ENCODE measurements at places on chromosomes 16 and 17.

- no peak for DNase-seq
Measured at GRCh38 chr16:67088551-67088950, 21.2 kb upstream of the PHAF1 start.

- no peak for DNase-seq
Measured at GRCh38 chr17:75774471-75774990, 9.5 kb upstream of the GALK1 start.

DNA sequence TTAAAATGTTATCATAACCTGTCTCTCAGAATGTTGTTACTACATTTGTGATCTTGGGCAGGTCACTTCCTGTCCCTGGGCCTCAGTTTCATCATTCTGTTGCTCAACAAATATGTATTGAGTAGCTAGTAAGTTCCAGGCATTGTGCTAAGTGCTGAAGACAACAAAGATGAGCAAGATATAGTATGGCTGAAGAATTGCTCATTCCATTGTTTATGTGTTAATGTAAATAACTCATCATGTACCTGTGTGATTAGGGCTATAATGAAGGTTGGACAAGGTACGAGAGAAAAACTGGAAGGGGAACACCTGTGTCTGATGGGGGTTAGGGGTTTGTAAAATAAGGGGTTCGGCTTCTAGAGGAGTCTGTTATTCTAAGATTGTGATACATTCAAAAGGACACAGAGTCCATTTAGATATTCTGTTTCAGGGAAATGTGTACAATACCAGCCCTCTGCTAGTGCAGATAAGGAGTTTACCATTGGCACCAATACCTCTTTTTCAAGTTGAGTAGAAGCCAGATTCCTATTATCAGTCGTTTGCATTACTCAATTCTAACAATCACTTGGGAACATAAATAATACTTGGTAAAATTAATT, 20.0 kb downstream of the TUBG1 start:
- DNase-seq: no peak

DNA sequence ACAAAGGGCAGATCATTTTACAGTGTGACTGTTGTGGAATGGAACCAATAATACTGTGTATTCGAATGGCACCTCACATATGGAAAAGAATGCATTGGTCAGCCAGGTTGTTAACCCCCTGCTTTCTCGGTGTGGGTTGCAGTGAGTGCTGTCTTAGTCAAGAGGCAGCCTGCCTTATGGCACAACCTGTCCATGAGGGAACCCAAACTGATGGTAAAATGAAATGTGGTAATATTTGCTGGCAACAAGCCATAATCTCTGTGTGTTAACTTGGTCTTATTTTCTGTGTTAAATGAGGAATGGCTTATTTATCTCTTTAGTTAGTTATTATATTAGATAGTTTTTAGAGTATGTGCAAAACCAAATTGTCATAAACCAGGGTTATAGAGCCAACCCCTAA, 81.6 kb downstream of the TMC6 start:
- no peak for DNase-seq

- no peak for DNase-seq
Measured at GRCh38 chr17:30244853-30245385, 9.4 kb upstream of the SLC6A4 start.

- DNase-seq: no peak
Measured at GRCh38 chr17:28983286-28984230, 22.3 kb downstream of the SEZ6 start.

- no peak for DNase-seq
Measured at GRCh38 chr16:10876799-10877341, at the start of gene CIITA. TSS of gene CIITA (plus strand) at chr16:10877202. CDS start at chr16:10877331, 129 bp downstream.

- DNase-seq: no peak
Measured at GRCh38 chr17:46212634-46213435, 19.6 kb upstream of the KANSL1 start.

- DNase-seq: no peak
Measured at GRCh38 chr16:49978569-49979326, 46.3 kb upstream of the CNEP1R1 start.

DNA sequence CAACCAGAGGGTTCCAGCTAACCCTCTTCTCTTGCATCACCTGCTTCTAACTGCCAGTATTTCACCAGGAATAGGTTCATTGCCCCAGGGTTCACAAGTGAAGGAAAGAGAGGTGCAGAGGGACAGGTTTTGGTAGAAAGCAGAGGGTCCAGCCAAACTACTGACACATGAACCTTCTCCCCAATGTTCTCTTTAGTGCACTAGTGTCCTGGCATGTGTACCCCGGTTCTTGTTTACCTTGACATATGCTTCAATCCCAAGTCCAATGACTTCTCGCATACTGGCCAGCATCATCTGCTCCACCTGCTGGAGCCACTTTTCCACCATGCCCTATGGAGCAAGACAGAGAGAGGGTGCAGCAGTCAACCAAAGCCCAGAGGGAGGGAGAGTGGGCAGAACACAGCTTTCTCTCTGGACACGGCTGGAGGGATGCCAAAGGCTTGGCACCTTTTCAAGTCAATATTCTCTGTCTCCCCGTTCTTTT, 90.6 kb downstream of the DNAH3 start:
- DNase-seq: no peak

DNA sequence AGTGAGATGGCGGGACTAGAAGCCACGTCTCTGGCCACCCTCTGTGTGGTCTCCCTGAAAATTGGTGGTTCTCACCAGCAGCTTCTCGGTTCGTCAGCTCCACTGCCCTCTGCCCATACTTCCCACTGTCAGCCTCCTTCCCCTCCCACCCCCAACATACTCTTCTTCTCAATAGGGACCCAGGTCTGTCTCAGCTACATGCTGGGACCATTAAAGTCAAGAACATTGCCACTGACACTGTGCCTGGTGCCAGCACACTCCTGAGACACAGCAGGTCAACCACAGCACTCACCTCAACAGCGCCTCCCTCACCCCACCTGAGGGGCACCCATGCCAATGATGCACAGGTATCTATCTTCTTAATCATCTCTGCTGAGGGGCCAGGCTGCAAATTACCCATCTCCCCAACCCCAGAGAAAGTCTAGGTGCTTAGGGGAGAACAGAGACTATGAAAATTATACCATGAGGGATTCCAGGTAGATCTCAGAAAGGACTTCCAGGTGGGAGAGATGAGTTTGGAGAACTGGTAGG, 1.3 kb downstream of the PLXDC1 start:
- DNase-seq: no peak

DNA sequence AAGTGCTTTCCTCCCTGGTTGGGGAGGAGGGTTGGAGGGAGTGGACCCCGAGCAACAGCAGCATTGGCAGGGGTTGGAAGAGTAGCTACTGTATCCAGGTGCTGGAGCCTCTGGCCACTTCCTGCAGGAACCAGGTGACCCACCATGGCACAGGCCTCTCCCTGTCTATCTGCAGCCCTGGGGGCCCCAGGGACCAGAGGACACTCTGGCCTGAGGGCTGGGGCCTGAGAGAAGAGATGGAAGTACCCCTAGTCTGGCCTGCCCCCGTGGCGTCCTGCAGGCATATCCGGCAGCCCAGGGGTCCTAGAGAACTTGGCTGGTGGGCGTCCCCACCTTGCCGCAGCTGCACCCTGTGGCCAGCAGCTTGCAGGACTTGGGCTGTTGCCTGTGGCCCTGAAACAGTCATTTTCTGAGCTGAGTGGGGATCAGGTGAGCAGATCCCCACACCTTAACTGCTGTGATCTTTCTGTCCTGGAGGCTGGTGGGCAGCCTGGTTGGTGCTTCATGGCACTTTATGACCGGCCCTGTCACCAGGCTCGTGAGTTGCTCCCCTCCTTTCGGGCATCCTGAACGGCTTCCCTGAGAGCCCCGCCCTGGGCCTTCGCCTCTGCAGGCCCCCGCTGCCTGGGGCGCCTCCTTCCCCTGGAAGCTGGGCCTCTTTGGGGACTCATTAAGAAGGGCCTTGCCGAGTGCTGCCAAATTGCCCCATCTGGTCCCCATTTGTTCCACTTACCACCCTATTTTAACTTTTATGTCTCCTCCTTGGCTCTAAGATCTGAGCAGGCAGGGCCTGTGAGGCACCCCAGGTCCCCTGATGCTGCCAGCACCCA, 298.6 kb downstream of the SEC14L1 start:
- no peak for DNase-seq

DNA sequence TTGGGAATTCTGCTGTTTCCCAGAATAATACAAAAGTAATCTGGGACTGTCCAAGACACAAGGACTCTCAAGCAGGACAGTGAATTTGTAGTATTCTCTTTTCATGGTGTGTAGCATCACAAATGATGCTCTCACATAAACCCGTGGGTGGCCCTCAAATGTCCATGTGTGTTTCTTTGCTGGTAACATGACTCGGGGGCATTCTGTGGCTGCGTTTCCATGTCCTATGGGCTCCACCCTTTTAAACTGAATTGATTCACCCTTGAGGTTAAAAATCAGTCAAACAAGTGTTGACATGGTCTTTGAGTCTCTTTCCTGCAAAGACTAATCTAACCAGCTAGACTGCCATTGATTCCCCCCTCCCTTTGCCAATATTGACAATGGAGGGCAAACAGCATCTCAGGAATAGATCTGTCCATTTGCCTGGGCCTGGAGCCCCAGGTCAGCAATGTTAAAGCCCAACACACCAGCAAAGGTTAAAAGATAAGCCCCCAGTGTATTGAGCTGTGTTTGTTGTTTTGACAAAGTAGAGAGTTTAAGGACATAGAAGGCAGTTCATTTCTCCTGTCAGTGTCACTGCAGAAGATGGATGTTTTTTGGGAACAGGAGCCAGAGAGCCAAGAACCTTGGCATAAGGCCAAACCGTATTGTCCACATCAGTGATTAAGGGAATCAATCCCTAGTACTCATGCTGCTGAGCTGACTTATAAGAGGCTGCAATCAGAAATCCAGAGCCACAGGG, 117.1 kb upstream of the COX10 start:
- no peak for DNase-seq

- DNase-seq: no peak
Measured at GRCh38 chr17:33520426-33521330, 227.6 kb upstream of the ASIC2 start.

DNA sequence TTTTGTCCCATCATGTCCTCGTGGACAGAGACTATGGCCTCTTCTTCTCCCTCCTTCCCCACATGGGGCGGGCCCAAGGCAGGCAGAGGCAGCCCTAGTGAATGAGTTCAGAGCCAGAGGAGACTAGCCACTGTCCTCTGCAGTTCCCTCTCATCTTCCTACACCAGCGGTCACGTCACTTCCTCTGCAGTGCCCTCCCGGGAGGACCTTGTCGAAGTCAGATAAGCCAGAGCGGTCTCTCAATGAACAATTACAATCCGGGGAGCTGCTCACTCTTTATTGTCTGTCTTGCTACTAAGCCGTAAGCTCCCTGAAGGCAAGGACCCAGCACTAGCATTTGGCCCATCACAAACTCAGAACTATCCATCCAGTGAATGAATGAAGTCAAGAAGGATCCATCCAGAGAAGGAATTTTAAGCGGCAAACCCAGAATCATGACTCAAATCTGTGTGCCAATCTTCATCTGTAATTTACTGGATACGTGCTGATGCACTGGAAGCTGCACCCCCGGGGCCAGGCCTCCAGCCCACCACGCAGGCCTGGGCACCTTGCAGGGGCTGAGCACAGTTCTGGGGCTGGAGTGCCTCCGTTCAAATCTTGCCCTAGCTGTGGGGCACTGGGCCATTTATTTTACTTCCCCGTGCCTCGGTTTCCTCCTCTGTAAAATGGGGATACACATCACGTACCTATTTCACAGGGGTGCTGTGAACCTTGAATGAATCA, 18.1 kb downstream of the ZNF423 start:
- DNase-seq: no peak

- no peak for DNase-seq
Measured at GRCh38 chr16:55678161-55678821, 22.5 kb downstream of the SLC6A2 start.

- DNase-seq: no peak
Measured at GRCh38 chr16:66352304-66352703, 14.2 kb upstream of the CDH5 start.

DNA sequence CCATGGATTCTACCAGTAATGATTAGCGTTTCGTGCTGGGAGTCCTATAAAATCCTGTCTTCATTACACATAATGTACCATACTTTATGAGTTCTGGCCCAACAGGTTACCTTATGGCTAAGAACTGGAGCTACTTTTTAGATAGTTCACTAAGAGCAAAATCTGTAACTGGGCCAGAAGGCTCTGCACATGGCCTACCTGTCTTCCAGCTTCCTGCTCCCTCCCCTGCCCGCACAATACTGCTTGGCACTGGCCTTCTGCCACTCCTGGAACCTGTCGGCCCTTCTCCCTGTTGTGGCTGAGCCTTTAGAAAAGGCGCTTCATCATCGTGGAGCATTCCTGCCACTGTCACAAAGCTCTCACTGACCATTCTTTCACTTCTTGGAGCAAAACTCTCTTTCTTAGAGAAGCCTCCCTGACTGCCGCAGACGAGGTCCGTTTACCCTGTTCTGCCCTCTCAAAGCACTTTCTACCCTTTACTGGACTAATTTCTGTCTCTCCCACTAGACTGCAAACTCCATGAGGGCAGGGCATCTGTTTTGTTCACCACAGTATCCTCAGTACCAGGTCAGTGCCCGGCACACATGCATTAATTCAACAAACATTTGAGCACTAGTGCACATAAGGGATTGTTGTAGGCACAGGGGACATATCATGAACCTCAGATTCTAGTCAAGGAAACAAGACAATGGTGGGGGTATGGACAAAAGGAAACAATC, 116.5 kb downstream of the PARN start:
- DNase-seq: no peak

- no peak for DNase-seq
Measured at GRCh38 chr17:51995797-51996403, 162.6 kb downstream of the CA10 start.

- DNase-seq: no peak
Measured at GRCh38 chr17:57442914-57443571, 186.7 kb downstream of the MSI2 start.

GRCh38 chr16:12296991-12297390, 320.5 kb downstream of the SNX29 start:
- no peak for DNase-seq

DNA sequence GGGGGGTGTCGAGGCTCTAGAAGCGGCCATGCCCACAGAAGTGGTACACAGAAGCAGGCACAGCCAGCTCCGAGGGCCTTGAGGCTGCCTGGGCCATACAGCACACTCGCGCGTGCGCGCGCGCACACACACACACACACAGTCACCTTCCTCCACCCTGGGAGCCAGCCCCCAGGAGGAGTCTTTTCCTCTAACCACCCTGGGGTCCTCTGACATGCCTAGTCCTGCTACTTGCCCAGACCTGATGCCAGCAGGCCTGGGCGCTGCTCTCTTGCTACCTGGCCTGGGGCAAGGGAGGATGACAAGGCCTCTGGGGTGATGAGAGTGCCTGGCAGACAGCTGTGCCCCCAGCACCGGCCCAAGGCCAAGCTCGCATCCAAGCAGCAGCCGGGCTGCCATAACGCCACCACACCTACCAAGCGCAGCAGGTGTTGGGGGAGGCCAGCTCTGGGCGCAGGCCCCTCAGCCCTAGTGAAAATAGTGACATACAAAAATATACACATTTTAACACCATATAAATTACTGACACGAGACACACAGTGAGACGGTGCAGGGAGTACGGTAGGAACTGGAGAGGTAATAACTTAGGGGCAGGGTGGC, 41.1 kb downstream of the TSC2 start:
- no peak for DNase-seq

GRCh38 chr17:55448681-55449080, 27.0 kb upstream of the MMD start:
- no peak for DNase-seq

GRCh38 chr16:3022208-3022683, 1.5 kb downstream of the HCFC1R1 start:
- no peak for DNase-seq

- no peak for DNase-seq
Measured at GRCh38 chr16:1027501-1027815, 45.1 kb upstream of the SSTR5 start.

GRCh38 chr17:69176457-69176795, 34.7 kb upstream of the ABCA6 start:
- no peak for DNase-seq

All from NCI-H2081 treated with DMSO at 0.1 percent for 48 hours (cell line).